Kasumi-1 (cell line): ENCODE measurements at places on chromosomes 1 and 21.

DNA sequence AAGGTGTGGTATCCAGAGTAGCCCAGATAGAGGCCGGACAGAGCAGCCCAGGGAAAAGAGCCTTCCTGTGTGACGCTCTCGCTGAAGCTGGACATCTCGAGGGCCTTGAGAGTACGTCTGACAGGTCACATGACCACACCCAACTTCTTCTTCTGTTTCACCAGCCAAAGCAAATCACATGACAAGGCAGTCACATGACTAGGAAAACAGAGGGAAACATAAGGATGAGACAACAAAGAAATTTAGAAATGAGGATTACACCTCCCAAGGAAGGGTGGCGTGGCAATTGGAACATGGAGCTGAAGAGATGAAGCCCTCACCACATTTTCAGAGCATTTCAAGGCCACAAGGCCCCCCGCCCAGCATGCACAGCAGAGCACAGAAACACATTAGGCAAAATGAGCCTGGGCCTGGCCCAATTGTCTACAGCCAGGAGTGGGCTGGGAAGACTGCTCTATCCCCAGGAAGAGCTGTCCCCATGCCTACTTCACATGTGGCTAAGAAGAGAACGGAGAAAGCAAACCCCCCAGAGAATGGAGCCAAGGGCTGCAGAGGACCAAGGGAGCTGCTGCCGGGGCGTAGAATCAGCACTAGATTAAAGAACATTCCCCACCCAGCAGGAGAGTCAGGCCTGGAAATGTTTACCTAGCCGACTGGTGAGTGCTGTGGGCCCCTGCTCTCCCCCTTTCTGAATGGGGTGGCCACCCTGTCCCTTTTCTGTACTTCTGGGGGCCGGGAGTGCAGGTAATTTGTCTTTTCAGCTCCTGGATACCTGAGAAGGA, 305.1 kb downstream of the NPHP4 start:
- DNase-seq = no peak

GRCh38 chr1:99481391-99481996, 164.4 kb upstream of the PALMD start:
- DNase-seq = peak; percentile 51

GRCh38 chr1:185158800-185159199, 1.8 kb downstream of the SWT1 start:
- no peak for DNase-seq

DNA sequence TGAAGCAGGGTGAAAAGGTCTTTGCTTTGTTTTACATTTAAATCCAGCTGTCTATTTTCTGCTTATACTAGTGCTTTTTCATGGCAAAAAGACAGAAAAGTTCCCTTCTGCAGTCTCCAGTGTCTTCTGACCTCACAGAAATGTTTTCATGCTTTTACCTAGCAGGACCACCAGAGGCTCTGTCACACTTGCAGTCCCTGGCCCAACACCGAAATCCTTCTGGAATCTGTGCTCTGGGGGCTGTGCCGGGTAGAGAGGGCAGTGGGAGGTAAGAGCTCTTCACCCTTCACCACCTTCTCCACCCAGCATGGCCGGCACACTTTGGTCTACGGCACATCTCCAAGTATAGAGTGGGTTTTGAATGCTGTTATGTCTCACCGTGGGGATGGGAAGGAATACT, 20.8 kb downstream of the GNAT2 start:
- DNase-seq = no peak

DNA sequence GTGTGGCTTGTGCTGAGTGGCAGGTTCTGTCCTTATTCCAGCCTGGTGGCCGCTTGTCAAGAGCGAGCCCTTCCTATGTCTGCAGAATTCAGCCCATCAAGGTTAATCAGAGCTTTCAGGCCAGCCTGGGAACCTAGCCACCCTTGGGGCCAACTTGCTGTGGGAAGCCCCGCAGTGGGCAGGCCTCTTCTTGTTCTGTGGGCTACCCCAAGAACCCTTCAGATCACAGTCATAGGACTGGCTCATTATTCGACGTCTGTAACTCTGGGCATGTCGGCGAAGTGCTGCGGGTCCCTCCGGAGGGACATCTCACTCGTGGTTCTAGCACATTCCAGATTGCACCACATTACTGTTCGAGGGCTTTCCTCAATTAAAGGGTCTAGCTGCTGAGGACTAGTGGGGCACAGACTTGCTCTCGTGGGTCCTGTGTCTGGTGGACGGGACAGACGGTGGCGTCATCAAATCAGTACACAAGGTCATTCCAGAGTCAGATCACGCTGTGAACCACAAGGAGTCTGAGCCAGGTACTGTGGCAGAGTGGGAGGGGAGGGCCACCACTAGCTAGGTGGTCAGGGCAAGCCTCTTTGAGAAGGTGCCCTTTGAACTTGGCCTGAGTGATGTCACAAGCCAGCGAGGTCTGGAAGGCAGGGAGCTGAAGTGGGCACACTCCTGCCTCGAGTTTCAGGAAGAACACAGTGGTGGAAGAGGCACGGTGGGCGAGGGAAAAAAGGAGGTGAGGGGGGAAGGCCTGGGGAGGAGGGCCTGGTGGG, 20.3 kb upstream of the TNFRSF1B start:
- no peak for DNase-seq

GRCh38 chr1:153513023-153513422, 22.8 kb downstream of the S100A6 start:
- DNase-seq = peak; percentile 20

DNA sequence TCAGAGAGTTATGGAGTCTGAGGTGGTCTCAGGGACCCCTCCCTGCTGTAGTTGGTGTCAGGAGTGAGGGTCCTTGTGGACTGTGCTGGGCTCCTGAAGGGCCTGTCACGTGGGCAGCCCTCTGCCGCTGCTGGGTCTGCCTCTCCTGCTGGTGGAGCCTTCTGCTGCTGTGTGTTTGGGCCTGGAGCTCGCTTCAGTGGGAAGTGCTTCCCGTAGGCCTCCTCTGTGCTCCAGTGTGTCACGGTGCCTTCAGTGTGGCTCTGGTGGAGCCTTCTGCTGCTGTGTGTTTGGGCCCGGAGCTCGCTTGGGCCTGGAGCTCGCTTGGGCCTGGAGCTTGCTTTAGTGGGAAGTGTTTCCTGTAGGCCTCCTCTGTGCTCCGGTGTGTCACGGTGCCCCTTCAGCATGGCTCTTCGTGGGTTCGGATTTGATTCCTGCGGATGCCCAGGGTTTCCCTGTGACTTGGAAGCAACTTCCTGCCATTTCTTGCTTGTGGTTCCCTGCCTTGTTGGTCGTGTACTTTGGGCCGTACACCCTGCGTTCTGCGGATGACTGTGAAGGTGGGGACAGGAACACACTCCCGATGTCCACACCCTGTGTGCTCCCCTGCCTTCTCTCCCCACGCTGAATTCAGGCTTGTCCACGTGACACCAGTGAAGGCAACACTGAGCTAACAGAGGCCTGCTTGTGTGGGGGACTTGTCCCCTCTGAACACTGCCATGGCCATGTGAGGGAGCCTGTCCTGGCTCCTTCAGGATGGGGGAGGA, 19.5 kb downstream of the C1orf174 start:
- no peak for DNase-seq

- DNase-seq = peak; percentile 62
These were observed 1.4 kb upstream of the KLHL21 start for GRCh38 chr1:6603915-6604558.

- DNase-seq = no peak
These were observed 103.7 kb downstream of the PGBD5 start for GRCh38 chr1:230322421-230322756.

- DNase-seq = no peak
These were observed 90.5 kb downstream of the CD247 start for GRCh38 chr1:167427848-167428247.

GRCh38 chr1:213099682-213100399, 48.8 kb downstream of the RPS6KC1 start:
- DNase-seq = no peak

DNA sequence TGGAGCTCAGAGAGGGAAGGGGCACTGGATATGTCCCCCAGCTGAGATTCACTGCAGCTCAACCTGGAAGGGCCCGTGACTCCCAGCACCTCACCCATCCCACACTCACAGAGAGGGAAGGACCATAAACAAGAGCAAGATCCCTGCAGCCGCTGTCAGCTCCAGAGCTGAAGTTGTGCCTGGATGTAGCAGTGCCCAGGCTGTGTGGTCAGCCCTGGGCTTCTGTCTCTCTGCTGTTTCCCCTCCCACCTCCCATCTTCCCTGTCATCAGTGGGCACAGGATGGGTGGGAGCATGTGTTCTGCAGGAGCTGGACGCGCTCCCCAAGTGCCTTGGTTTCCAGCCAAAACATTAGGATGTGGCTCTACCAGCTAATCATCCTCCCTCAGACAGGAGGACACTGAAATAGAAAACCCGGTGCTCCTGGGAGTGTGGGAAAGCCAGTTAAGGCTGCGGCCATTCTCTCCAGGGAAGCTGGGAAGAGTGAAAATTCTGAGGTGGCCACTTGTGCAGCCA, 282.7 kb downstream of the NPHP4 start:
- peak; percentile 7 for DNase-seq
